ENCODE measurements at places on chromosomes 11 and 22.

GRCh38 chr11:113514856-113515255 lies 39.7 kb upstream of the DRD2 start:
- DNase-seq: no peak

- DNase-seq: no peak
Observed at GRCh38 chr11:16758382-16759024, 20.1 kb downstream of the C11orf58 start.

- DNase-seq: peak; percentile 48
Observed at GRCh38 chr22:17705951-17706900, 67.7 kb downstream of the BCL2L13 start.

DNA sequence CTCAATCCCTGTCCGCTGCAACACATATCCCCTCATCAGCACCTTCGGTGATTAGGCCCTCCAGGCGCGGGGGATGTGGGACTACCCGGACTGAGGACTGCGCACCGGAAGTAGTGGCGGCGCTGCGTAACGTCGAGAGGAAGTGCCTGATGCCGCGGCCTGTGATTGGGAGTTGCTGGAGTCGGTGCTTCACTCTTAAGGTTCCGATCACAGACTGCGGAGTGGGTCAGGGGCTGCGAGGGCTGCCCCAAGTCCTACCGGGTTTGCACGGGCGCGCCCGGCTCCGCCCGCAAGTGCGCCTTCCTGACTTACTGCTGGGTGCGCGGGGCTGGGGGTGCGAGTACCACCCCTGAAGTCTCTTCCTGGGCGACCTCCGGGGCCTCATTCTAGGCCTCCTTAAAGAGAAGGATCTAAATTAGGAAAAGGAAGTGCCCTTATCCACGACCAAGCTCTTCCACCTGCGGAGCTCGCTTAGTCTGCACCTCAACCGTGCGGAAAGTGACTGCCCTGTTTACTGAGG lies at the start of gene ALKBH3:
ALKBH3 (plus strand) TSS at position 192 of the 520 bp plus-strand sequence. CDS start 1,822 bp downstream, outside the sequence.
- peak; percentile 91 for DNase-seq

DNA sequence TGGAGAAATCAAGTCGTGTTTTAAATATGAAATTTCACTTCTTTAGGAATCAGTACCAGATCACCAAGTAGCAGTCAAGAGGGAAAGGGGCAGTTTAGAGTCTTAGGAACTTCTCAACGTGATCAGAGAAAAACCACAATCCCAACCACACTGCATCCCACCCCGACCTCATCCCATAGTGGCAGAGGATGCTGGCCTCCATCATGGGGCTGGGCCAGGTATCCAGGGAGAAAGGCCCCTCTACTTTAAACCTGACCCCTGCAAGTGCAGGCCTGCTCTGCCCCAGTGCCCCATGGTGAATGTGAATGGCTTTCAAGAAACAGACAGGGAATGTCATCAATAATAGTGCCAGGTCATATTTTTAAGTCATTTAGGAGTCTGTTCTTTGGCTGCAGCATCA lies 12.1 kb downstream of the CHST1 start:
- DNase-seq: no peak

DNA sequence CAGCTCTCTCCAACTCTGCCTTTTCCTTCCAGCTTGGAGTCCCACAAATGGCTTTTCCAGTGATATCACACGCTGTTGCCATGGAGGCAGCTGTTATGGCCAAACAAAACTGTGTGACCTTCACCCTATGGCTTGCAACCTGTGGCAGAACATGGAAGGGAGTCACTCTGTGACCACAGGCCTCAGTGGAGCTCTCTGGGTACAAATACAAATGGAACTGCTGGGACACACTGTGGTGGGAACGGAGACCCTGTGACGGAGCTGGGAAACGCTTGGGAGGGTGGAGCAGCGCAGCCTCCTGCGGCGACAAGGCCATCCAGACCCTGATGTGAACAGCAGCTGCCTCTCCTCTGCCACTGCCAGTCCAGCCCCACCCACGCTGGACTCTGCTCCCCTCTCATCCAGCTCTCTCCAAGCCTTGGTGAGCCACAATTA lies 162.5 kb downstream of the ETS1 start:
- DNase-seq: no peak

GRCh38 chr11:2758751-2759150 lies 59.0 kb upstream of the KCNQ1OT1 start:
- no peak for DNase-seq

DNA sequence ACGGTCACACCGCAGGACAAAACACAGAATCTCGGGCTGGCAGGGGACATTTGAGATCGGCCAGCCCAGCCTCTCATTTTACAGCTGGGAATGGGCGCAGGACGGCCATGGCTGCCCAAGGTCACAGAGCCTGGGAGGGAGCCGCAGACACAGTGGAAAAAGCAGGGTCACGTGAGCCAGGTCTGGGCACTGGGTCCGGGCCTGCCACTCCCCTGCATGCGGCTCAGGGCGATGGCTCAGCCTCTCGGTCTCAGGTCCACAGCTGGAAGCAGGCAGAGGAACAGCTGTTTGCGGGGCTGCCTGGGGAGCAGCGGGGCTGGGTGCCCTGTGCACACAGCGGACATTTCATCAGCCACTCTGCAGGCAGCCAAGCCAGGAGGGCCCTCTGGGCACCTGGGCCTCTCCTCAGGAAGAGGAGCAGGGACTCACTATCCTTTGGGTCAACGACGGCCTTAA lies 10.4 kb upstream of the PPARA start:
- no peak for DNase-seq

GRCh38 chr11:14055936-14056335 lies 93.4 kb downstream of the SPON1 start:
- no peak for DNase-seq

DNA sequence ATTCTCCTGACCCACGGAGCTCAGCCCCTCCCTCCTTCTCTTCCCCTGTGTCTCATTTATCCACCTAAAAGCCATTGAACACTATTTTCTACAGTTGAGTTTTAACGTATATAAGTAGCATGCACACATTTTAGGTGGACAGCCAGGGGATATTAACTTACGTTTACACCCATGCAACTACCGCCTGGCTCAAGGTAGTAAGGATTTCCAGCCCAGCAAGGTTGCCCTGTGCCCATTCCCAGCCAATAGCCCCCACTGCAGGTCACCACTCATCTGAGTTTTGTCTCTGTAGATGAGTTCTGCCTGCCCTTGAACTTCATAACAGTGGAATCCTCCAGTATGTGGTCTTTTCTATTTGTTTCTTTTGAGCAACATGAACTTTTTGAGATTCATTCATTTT lies 65.4 kb downstream of the SMIM38 start:
- DNase-seq: no peak

- DNase-seq: no peak
Observed at GRCh38 chr11:76086743-76087635, 119.3 kb downstream of the WNT11 start.

GRCh38 chr11:127994736-127995135 lies 592.6 kb downstream of the ETS1 start:
- DNase-seq: no peak

DNA sequence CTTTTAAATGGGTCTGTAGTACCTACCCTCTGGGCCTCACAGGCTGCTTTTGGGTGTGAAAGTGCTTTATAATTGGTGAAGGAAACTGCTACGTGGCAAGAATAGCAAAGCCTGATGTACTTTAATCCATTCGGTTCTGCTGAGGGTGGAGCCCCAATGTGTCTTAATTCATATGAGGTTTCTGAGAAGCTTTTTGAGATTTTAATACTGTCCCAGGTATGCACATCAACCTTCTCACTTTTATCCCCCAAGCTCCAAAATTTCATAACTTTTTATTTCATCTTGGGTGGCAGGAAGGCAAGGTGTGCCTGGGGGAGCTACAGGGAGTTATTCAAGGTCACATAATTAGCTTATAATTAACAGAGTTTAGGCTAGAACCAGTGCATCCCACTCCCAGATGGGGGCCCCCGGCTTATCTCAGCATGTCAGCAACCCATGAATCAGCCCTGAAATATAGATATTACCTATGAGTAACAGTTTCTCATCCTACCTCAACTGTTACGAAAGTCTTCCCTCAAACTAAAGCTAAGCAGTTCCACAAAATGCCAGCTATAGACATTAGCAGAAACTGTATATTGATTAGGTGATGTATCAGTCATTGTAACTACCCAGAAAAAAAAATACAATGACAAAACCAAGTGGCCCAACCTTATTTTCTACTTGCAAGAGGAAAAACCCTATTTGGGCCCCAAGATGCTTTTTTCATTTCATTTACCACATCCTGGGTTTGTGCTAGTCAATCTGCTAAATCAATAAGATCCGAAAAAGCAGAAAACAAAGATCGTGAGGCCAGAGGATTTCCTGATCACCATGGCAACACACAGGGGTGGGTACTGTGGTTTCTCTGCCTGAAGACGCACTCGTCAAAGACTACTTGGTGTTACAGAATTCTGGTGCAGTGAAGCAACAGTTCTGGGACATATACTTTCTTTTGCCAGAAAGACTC lies 26.7 kb downstream of the CD44 start:
- DNase-seq: peak; percentile 85

GRCh38 chr11:65389294-65389980 lies 3.0 kb downstream of the FRMD8 start:
- DNase-seq: no peak

DNA sequence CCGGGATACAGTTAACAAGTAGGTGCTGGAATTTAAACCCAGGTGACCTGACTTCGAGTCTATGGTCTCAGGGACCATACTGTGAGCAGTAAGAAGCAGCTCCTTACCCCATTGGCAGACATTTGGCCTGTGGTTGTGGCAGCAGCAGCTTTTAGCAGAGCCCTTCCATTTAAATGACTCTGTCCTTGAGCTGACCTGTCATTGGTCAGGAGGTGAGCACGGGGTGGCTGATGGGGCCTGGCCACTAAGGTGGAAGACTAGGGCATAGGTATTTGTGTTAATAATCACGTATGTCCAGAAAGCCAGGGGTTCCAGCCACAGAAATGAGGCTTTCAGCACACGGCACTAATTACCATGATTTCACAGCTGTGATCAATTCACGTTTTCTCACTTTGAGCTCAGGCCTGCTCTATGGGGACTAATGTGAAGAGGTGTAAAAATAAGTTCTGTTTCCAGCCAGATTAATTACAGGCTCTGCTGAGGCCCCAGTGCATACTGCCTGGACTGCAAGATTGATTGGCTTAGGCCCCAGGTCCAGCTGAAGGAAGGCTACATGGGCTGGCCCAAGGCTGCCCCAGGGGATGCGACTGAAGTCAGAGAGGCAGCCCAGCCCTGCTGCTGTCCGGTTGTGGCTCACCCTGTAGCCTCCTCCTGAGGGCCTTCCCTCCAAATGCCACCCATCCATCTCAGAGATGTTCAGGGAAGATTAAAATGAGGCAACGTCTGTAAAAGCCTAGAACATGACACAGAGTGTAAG lies 76.0 kb downstream of the FDX1 start:
- DNase-seq: no peak

- DNase-seq: no peak
Observed at GRCh38 chr11:72562431-72562830, 111.8 kb downstream of the PDE2A start.

- DNase-seq: no peak
Observed at GRCh38 chr11:102467853-102468580, 15.5 kb upstream of the TMEM123 start.

DNA sequence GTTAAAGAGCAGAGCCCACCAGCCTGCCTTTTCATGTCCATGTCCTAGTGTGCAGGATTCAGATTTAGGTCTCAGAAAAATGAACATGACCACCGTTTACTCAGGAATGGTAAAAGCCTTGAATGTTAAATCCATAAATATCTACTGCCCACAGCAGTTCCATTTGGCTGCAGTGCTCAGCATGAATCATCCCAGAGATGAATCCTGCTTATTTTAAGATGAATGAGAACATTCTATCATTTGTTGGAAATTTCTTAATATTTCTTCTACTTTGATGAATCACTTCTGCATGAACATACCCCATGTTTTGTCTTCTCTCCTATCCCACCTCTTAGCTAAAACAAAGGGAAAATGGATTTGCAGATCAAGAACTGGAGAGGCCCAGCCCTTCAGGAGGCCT lies 47.5 kb upstream of the AQP11 start:
- no peak for DNase-seq

DNA sequence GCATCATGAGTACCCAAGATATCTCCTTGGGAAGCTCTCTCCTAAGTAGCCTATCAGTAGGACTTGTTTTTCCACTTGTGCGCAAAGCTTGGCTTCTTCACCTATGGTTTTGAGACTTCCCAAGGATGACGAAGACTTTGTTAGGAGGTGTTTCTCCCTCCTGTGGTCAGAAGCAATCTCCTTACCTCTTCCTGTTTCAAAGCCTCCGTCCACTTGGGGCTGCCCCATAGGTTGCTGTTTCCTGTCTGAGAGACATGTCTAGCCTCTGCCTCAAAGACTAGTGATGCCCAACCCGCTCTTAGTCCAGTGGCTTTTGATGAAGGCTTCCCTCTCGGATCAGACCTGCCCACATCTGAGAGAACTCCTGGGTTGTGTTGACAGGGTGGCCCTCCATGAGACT lies 92.9 kb downstream of the TRAF6 start:
- DNase-seq: no peak

DNA sequence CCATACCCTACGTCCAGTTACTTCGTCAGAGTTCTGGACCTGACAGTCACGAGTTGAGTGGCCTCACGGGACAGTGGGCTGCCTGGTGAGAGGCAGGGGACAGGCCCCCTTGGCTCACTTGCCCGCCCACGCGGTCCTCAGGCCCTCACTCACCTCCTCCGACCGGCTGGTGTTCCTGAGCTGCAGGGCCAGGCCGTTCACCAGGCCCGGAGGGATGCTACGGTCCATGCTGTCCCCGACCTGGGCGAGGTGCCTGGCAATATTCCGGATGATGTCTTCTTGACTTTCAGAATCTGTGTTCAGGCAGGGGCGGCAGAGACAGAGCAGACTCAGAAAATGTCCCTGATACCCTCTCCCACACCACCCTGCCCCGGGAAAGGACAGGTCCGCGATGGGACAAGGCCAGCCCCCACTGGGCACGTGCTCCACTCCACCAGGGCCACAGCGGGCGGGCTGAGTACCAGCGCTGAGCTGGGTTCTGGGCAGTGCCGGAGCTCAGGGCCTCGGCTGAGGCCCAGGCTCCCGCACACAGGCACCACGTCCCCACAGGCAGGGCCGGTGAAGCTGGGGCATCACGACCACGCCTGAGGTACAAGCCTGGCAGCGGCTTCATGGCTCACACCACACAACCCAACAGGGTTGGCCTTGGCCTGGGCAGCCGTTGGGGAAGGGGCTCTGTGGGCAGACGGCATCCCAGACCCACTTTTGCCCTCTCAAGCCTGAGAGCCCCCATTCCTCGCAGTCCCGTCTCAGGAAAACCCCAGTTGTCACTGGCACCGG lies 34.9 kb downstream of the BID start:
- no peak for DNase-seq

DNA sequence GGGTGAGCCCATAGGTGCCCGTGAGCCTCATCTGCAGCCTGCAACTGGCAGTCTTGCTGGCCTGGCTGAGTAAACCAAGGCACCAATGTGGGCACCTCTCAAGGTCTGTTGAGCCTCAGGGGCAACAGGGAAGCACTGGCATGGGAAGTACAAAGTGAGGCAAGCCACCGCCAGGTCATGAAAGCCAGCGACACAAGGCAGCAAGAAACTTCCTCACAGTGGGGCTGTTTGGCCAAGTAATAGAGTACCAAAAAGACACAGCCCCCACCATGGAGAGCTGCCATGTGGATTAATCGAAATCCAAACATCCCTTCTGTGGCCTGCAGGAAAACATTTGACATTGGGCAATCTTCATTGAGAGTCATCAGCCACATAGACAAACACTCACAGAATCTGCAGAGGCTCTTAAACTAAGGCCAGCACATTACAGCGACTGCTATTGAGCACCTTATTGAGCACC lies 43.6 kb upstream of the FIBIN start:
- no peak for DNase-seq
